ENCODE measurements at places on chromosomes 16 and 17.
A peak's percentile ranks its signal among the peaks of the same experiment; 100 is the strongest.

- no peak for DNase-seq
These were observed 538.2 kb upstream of the CDH5 start for GRCh38 chr16:65828296-65828695.

DNA sequence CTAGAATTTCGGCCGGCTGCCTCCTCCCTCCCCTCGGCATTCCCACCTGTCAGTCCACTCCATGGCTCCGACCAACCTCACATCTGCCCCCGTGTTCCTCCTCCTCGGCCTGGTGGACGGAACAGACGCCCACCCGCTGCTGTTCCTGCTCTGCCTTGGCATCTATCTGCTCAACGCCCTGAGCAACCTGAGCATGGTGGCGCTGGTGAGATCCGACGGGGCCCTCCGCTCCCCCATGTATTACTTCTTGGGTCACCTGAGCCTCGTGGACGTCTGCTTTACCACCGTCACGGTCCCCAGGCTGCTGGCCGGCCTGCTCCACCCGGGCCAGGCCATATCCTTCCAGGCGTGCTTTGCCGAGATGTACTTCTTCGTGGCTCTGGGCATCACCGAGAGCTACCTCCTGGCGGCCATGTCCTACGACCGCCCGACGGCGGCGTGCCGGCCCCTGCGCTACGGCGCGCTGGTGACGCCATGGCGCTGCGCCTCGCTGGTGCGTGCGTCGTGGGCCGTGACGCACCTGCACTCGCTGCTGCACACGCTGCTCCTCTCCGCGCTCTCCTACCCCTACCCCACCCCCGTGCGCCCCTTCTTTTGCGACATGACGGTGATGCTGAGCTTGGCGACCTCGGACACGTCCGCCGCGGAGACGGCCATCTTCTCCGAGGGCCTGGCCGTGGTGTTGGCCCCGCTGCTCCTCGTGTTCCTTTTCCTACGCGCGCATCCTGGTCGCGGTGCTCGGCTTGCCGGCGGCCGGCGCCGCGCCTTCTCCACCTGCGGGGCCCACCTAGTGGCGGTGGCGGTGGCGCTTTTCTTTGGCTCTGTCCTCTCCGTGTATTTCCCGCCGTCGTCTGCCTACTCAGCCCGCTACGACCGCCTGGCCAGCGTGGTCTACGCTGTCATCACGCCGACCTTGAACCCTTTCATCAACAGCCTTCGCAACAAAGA is at the start of gene OR3A2:
Gene OR3A2 (minus strand): TSS at position 440 of the 948 bp plus-strand sequence.
- DNase-seq: no peak

GRCh38 chr16:86363057-86363490 is 147.3 kb upstream of the FOXF1 start:
- DNase-seq: no peak

- DNase-seq: no peak
These were observed 154.0 kb upstream of the MAF start for GRCh38 chr16:79754501-79754900.

- DNase-seq: no peak
These were observed 22.1 kb downstream of the TRARG1 start for GRCh38 chr17:1301546-1301945.

DNA sequence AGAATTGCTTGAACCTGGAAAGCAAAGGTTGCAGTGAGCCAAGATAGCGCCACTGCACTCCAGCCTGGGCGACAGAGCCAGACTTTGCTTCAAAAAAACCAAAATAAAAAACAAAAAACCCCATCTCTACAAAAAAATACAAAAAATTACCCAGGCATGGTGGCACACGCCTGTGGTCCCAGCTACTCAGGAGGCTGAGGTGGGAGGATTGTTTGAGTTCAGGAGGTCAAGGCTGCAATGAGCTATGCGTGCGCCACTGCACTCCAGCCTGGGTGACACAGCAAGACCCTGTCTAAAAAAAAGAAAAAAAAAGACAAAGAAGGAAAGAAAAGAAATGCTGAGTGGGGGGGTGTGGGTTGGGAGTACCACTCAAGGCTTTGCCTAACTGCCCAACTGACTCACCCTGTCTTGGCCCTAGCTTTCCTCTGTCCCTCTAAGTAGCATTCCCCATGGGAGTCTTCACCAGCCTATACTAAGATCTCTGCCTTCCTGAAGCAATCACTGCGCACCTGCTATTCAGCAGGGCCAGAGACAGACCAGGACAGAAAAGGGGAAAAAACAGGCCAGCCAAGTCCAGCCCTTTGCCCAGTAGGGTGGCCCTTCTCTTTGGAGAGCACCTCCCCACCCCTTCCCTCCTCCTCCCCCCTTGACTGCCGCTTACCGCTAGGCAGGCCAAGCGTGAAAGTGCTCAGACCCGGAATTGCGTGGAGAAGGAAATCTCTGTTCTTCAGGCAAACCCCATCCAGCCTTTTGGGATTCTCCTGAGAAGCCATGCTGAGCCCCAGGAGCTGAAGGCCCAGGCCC is 45.8 kb downstream of the RTN4RL1 start:
- no peak for DNase-seq

DNA sequence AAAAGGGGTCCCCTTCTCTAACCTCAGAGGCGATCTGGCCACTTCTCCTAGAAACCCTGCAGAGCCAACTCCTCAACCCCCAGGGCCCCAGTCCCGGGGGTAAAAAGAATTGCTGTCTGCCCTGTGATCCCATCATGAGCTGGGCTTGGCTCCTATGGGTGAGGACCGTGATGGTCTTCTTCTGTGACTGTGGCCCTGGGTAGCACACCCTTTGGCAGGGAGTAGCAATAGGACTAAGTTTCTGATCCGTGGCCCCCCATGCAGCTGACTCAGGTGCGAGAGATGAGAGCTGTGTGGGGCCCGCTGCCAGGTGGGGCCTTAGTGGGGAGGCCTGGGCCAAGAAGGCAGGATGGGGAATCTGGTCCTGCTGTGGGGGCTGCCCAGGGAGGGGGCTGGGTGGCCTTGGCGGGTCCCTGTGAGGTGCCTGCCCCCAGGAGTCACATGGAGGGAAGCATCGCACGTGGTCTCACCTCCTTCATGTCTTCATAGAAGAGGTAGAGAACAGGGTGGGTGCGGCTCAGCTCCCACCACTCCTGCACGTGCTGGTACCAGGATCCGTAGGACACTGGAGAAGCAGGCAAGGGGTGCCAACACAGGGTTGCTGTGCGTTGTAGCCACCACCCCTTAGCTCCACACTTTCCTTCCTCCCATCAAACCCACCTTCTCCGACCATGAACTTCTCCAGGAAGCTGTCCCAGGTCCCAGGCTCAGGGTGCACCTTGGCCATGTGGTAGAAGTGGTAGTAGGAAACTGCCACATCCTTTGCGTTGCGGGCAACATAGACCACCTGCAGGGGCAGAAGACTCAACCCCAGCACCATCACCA is 3.3 kb downstream of the SULT1A1 start:
- DNase-seq: no peak

DNA sequence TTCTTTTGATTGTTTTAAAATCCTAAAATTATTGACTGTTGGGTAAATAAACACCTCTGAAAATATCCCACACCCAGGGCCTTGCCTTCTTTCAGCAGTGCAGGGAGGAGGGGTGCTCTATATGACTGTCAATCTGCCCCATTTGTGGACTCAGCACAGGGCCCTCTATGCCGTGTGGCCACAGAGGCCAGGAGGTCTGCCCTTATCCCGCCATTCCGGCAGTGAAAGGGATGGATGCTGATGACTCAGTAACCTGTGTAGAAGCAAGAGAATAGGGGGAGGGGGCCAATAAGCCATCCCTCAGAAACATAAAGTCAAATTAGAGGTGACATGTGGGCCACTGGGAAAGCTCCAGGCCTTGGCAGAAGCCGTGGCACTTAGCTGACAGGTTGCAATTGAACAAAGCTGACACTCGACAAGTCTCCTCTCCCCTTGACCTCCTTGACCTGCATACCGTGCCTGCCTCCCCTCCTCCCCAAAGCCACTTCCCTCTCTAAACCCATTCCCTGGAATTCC is 281.4 kb upstream of the DYNLRB2 start:
- no peak for DNase-seq

DNA sequence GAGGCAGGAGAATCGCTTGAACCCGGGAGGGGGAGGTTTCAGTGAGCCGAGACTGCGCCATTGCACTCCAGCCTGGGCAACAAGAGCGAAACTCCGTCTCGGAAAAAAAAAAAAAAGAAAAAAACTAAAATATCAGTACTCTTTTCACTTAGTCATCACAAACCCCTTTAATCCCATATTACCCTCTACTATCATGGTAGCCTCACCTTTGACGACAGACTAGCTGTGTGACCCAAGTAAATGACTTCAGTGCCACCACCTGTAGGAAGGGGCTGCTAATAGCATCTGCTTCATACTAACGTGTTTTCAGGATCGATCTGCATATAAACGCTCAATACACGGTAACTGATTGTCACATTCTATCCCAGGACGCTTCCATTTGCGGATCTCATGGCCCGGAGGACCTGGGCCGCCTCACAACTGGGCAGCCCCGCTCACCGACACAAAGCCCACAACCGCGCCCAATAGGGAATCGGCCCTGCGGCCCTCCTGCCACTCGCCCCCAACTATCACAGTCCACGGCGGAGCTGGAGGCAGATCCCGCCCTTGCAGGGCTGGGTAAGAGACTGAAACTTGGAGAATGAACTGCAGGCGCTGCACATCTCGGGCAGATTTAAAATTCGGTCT is 1.1 kb upstream of the ZNF263 start:
- no peak for DNase-seq

DNA sequence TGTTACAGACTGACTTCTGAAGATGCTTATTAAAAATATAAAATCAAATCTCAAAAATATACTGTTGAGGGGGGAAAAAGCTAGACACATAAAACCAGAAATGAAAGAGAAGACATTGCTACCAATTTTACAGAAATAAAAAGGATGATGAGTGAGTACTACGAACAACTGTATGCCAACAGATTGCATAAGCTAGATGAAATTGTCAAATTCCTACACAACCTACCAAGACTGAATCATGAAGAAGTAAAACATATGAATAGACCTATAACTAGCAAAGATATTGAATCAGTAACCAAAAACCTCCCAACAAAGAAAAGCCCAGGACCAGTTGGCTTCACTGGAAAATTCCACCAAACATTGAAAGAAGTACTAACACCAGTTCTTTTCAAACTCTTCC is 3.5 kb upstream of the CAPNS2 start:
- no peak for DNase-seq

GRCh38 chr17:53894591-53894990 is 71.9 kb downstream of the KIF2B start:
- no peak for DNase-seq

GRCh38 chr17:73798111-73798748 is 154.0 kb upstream of the SDK2 start:
- DNase-seq: no peak

DNA sequence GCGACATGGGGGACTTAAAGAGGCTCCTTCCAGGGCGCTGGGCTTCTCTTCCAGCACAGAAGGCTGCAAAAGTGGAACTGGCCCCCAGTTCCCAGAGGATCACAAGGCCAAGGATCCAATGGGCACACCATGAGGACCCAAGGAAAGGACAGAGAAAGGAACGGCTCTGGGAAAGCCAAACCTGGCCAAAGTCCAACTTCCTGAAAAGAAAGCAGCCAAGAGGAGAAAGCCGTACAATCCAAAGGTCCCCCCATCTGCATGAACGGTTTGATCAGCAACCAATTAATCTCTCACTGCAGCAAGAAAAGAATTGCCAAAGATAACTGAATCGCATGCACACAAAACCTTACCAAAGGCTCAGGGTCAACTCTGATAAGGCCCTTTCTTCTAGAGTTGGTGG is 19.8 kb upstream of the ICAM2 start:
- DNase-seq: no peak

DNA sequence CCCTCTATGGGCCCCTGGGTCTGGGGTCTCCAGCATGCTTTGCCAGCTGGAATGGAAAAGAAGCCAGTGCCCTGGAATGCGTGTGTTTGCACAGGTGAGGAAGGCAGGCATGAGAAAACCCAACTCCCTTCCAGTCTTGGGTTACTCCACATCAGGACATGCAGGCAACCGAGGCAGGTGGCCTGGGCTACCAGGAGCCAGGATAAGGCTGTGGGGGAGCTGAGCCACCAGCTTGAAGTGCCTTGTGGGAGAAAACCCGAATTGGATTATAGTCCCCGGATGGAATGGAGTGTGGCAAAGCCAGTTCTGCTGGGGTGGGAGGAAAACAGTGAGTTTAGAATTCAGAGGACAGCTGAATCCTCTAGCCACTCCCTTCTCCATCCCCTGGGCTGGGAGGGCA is 7.2 kb downstream of the SRCIN1 start:
- DNase-seq: peak; percentile 40

DNA sequence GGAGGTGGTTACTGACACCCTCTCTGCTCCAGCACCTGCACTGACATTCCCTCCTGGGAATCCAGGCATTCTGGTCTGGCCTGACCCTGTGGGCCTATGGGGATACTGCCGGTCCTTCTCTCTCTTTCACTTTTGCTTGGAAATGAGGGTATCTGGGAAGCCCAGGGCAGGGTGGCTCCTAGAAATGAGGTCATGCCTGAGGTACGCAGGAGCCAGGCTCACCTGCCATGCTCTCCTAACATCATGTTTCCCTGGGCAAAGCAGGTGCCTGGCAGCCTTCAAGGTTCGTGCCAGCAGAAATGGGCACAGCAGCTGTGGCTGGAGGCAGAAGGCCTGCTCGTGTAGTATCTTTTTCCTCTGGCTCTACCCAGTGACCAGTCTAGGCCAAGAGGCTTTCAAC is 3.3 kb downstream of the ITGA3 start:
- DNase-seq: no peak

DNA sequence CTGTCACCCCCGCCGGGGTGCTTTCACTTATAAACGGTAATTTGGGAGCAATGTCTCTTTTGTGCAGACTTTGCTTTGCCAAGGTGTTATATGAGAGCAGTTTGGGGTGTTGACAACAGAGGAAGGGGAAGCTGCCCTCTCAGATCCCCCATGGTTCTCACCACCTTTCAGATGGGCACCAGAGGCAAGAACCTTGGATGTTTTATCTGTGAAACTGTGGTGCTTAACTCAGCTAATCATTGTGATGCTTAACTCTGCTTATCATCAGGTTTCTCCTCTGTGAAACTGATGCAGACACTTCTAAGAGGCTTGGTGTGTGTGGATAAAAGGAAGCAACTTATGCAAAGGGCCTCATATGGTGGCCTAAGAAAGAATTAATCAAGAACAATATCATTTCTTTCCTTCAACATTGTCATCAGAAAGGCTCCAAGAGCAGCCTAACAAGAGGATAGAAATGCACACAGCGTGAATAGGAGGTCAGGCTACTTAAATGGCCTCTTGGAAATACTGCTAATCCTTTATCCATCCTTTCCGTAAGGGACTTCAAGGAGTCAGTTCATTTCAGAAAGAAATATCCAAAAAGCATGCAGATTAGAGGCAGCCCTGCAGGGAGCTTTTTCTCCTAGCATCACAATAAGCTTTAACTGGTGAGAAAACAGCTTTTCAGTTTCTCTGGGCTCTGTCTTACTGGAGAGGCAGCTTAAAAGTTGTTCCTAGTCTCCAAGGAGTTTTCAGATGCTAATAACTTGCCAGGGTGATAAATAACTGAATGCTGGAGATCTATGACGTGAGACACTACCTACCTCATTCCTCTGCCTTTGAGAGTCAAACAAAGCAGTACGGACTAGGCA is 55.1 kb upstream of the CLEC3A start:
- DNase-seq: no peak

- no peak for DNase-seq
These were observed 60.2 kb upstream of the CLEC18A start for GRCh38 chr16:69890892-69891282.
